GF-D8 (cell line): ENCODE measurements at places on chromosomes 6 and 20.

GRCh38 chr6:130185658-130186057, 37.1 kb downstream of the SAMD3 start:
- DNase-seq = no peak

DNA sequence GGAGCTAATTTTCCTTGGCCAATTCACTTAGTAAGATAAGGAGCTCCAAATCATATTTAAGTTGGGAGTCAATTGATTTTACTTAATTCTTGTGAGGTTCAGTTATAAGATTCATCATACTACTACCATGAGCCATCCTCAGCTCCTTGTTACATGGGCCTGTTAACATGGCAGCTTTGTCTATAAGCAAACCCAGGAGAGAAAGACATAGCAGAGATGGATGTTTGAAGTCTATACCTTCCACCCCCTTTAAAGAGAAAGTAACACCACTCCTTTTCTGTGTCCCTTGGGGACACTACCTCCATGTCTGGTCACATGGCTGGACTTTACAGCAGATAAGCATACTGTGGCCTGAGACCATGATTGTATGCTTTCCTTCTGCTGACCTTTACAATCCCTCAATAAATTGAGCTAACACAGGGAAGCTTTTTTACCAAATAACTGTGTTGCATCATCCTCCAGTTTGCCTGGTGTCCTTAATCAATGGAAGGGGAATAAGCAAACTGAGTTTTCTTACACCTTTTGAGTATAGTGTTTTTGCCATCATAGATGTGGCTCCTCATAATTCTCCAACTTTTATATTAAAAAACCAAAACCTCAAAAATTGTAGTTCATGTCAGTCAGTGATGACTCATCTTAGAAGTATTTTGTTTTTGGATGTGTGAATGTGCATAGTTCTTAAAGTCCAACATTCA, 9.8 kb upstream of the ZNFX1 start:
- no peak for DNase-seq

GRCh38 chr6:145789443-145789842, 25.2 kb downstream of the FBXO30 start:
- no peak for DNase-seq

GRCh38 chr6:75786152-75786551, 37.1 kb downstream of the MYO6 start:
- DNase-seq = no peak

DNA sequence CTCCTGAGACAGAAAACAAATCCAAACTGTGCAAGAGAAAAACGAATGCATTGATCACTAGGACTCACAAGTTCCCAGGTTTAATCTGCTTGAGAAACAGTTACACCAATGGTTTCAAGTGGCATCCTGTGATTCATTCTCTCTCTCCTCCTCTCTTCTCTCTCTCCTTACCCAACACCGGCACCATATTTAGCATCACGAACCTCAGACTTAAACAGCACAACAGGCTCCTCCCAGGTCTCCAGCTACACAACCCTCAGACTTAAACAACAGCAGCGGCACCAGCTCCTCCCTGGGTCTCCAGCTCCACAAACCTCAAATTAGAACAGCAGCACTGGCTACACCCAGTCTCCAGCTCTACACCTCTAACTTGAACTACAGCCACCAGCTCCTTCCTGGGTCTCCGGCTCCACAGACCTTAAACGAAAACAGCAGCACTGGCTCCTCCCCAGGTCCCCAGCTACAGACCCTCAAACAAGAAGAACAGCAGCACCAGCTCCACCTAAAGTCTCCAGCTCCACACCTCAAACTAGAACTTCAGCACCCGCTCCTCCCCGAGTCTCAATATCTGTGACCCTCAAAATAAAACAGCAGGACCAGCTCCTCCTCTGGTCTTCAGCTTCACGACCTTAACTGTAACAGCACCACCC, 355.9 kb downstream of the PREX1 start:
- no peak for DNase-seq

DNA sequence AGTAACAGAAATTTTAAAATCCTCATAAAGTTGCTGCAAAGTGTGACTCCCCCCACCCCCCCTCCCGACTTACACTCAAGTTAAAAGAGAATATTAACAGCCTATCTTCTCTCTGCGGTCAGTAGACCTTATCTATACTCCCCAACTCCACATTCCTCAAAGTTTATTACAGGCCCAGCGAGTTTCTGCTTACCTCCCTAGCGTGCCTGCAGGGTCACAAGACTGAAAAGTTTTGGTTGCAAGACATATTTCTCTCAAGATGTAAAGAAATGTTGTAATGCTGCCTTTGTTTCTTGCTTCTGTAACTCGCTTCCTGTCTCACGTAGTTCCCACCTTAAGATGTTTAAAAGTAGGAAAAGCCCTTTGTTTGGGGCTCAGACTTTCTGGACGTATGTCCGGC, 699.6 kb downstream of the PHF3 start:
- no peak for DNase-seq

DNA sequence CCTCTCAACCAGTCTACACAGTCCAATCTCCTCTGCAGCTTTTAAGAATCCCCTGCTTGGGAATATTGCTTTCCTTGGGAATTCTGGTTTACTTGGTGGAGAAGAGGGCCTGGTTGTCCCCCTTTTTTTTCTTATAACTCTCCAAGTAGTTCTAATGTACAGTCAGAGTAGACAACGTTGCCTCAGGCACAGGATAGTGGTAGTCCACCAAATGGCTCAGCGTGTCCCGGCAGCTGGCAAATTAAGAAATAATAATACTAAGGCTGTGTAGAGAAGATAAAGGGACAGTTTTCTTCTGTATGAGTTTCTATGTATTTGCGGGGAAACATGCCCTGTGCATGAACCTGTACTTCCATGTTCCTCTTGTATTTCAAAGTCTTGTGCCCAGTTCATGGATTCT, 145.7 kb upstream of the RREB1 start:
- DNase-seq = no peak

DNA sequence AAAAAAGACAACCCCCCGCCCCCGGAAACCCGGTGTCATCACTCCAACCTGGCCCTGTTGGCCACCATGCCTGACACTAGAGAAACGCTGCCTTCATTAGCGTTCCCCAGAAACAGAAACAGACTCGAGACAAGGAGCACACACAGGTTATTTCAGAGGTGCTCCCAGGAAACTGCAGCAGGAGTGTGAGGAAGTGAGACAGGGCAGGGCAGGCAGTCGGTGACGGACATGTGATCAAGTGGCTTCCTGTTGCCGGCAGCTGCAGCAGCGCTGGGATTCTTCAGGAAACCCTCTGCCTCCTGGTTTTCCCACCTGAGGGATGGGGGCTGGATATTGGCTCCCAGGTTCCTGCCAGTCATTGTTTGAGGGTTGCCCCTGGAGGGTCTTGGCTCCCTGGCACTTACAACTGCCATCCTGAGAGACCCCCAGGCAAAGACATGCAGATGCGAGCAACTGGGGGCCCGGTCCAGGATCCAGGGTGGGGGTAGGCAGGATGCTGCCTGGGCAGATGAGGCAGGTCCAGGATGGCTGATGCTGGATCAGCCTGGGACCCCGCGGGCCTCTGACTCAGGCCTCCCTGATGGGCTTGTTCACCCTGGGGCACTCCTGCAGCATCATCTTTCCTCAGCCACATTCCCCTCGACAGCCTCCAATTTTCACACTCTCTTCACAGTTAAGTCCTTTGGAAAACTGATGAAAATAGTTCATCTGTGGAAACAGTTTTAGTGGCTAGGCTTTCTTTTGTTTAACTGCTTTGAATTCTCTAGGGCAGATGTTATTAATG, 150.7 kb upstream of the SYNDIG1 start:
- no peak for DNase-seq

GRCh38 chr20:38430679-38431325, 4.3 kb downstream of the SNHG17 start:
- no peak for DNase-seq

DNA sequence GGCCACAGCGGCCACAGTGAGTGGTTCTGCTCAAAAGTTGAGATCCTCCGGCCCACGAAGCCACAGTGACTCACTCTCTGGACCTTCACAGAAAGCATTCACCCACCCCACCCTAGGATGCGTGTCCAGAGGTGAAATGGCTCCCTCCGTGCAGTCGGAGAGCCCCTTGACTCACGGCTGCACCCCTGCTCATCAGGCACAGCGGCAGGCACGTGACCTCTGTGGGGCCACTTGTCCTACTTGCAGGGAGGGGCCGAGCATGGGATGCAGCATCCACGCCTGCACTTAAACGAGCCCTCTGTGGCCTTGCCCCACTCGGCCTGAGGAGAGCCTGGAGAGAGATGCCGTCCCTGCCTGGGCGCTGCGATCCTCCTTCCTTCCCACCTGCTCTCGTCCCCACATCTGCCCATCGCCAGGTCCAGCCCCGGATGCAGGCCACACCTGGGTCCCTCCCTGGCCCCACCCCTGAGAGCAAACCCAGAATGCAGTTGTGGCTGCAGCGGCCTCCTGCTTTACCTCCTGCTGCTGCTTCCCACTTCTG, 28.7 kb downstream of the NTSR1 start:
- DNase-seq = no peak

GRCh38 chr6:14750059-14750661, 495.7 kb upstream of the JARID2 start:
- DNase-seq = no peak

DNA sequence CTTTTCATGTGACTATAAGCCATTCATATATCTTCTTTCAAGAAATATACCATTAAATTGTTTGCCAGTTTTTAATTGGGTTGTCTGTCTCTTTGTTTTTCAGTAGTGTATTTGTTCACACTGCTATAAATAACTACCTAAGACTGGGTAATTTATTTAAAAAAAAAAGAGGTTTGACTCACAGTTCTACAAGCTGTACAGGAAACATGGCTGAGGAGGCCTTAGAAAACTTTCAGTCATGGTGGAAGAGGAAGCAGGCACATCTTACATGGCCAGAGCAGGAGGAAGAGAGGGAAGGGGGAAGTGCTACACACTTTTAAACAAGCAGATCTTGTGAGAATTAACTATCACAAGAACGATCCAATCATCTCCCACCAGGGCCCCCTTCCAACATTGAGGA, 255.3 kb downstream of the EPM2A start:
- no peak for DNase-seq

- no peak for DNase-seq
These were observed 199.0 kb downstream of the JARID2 start for GRCh38 chr6:15444881-15445280.

- no peak for DNase-seq
These were observed 560.2 kb upstream of the FLRT3 start for GRCh38 chr20:14897608-14898007.

- no peak for DNase-seq
These were observed 44.3 kb downstream of the KIAA1755 start for GRCh38 chr20:38216201-38216600.
